ENCODE measurements at places on chromosomes 2 and 18.

DNA sequence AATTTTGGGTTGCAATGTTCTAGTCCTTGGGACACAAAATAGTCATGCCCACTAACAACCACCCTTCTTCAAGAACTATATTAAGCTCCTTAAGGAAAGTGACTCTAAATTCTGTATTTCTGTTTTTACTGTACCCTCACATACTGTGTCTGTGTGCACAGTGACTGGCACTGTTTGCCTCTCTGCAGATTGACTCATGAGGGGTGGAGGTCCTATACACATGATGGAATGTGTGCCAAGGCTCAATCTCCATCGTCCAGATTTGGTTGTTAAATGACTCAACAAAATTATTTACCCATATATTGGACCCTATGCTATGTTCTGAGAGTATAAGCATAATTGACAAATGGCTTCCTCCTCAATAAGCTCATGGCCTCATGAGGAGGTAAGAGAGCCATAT lies 126.6 kb upstream of the CWC22 start:
- no peak for DNase-seq

DNA sequence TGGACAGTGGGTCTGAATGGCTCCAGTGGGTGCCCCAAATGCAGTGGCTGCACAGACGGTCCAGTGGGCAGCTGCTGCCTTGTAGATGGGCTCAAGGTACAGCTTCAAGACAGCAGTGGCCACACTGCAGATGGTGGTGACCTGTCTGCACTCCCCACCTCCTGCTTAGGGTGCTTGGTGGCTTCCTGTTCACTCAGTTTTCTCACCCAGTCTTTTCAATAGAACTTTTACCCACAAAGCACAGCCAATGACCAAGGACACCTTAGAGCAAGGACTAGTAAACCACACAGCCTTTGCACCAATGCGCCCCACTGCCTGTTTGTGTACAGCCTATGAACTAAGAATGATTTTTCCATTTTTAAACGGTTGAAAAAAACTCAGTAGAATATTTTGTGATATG lies 34.9 kb downstream of the MEX3C start:
- DNase-seq, result no peak

- DNase-seq, result no peak
These were observed 60.1 kb downstream of the LIMS1 start for GRCh38 chr2:108594132-108594981.

- DNase-seq, result no peak
These were observed 99.8 kb upstream of the NEUROD1 start for GRCh38 chr2:181780047-181780651.

DNA sequence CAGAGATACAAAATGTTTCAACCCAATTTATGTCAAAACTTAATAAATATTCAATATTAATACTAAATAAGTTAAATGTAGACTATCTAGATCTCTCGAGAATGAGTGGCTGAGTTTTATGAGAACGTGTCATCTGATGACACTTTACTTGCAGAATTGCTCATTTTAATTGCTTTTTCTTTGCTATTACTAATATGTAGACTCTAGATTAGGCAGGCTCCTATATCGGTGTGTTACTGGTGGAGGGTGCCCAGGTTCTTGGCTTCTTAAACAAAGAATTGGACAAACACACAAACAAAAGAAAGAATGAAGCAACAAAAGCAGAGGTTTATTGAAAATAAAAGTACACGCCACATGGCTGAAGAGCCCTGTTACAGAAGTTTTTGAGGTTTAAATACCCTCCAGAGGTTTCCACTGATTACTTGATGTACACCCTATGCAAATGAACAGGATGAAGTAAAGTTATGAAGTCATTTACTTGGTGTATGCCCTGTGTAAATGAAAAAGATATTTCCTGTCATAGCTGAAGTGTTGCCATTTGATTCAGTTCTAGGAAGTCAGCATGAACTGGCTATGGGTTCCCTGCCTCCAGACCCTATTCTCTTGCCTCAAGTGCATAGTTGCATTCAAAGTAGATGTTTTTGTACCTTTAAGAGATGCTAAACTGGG lies 122.9 kb upstream of the ITGA4 start:
- DNase-seq, result no peak

GRCh38 chr2:13006829-13007717 lies 290.3 kb downstream of the TRIB2 start:
- peak; percentile 48 for DNase-seq

- DNase-seq, result no peak
These were observed 100.1 kb downstream of the DDX1 start for GRCh38 chr2:15691586-15692310.

- DNase-seq, result peak; percentile 54
These were observed 142.8 kb downstream of the NDUFA10 start for GRCh38 chr2:239882331-239882732.

GRCh38 chr2:16640001-16640700 lies 25.5 kb downstream of the CYRIA start:
- no peak for DNase-seq

DNA sequence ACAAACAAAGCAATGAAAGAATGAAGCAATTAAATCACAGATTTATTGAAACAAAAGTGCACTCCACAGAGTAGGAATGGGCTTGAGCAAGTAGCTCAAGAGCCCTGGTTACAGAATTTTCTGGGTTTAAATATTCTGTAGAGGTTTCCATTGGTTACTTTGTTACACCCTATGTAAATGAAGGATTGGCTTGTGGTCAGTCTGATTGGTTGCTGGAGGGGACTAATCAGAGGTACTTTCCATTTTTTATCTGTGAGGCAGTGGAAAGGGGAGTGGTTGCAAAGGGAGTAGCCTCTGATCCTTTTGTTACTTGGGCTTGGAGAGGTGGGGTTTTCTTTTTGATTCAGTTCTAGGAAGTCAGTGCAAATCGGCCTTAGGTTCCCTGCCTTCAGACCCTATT lies 253.3 kb downstream of the ARL6IP6 start:
- DNase-seq, result no peak
